ENCODE measurements at places on chromosomes 13 and 19.

DNA sequence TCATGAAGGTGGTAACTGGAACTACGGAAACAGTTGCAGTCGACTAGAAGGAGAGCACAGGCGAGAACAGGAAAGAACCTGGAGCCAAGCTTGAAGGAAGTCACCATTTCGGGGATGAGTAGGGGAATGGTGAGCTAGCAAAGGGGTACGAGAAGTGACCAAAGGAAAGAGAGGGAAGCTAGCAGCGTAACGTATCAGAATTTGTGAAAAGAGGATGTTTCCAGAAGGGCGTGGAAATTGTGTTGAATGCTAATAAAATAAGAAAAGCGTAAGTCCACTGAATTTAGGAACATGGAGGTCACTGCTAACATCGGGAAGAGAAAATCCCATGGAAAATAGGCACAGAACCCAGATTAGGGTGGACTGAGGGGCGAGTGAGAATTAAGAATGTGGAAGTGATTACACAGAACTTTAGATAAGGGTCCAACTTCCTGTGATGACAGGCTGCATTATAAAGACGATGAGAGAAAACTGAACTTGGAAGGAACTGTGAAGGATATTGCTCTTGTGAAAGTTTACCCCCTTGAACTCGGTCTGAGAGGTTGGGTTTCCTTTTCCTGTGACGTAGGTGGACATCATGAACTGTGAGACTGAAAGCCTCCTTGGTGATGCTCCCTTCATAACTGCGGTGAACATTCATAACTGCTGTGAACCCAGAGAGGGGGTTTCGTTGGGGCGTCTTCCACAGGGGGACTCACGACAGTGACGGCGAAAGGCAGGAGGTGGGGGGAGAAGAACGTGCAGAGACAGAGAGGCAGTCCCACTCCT lies 2.0 kb upstream of the FFAR2 start:
- no peak for DNase-seq

- no peak for DNase-seq
Measured at GRCh38 chr19:15015946-15016542, 33.2 kb upstream of the CASP14 start.

DNA sequence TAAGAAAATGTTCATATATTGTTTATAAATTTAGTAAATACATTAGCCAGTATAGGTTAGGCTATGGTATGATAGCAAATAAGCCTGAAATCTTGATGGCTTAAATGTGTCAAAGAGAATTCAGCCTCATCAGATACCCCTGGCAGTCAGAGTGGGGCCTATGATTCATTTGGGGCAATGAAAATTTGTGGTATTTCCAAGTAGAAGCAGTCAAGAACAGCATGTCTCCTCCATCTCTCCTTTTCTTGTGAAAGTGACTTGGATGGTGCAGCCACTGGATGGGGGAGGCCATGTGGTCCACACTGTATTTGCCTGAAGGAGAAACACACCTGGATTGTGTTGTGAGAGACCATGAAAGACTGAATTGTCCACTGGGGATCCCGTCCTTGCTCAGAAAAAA lies 82.7 kb downstream of the DLEU7 start:
- no peak for DNase-seq

- DNase-seq, result no peak
Measured at GRCh38 chr19:45364696-45365095, 5.7 kb downstream of the ERCC2 start.

- DNase-seq, result no peak
Measured at GRCh38 chr19:54100561-54100960, at the start of gene OSCAR. TSS of gene OSCAR (minus strand) at chr19:54100803. CDS start at chr19:54100792, 11 bp downstream.

- DNase-seq, result no peak
Measured at GRCh38 chr13:99041337-99041736, 63.5 kb upstream of the DOCK9 start.

DNA sequence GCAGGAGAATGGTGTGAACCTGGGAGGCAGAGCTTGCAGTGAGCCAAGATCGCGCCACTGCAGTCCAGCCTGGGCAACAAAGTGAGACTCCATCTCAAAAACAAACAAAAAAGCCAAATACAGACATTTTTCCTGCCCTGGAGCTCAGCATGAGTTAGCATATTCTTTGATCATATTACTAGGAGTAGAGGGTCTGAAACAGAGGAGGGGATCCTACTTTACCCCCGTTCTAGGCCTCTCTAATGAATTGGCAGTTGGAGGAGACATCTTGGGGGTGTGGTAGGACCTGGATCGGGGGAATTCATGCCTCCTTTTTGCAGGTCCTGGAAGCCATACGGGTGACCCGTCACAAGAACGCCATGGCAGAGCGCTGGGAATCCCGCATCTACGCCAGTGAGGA lies 12.3 kb downstream of the MISP start:
- no peak for DNase-seq

DNA sequence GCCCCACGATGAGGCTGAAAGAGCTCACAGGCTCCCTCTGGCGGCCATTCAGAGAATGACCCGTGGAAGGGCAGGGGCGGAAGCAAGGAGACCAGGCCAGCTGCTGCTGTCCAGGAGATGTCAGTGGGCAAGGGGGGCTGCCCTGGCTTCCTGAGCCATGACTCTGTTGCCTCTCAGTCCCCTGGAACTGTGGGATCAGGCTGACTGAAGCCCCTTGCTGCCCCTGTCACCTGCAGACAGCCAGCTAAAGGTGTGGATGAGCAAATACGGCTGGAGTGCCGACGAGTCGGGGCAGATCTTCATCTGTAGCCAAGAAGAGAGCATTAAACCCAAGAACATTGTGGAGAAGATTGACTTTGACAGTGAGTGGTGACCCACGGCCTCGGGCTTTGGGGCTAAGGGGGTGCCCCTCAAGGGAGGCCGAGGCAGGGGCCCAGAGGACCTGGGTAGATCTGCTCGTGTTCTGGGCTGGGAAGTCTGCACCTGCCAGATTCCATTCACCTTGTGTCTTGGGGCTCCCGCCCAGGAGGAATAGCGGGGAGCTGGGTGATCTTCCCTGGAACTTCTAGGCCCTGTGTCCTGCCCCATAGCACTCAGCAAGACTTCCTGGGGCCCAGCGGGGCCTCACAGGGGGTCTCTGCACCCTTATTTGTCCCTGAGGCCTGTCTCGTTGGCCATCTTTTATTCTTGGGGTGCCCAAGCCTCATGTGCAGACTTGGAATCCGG lies 12.5 kb upstream of the ACTN4 start:
- DNase-seq, result peak; percentile 80

- no peak for DNase-seq
Measured at GRCh38 chr13:72156760-72157159, 289.8 kb upstream of the DACH1 start.

- no peak for DNase-seq
Measured at GRCh38 chr13:65343898-65344663, 1886.1 kb downstream of the PCDH9 start.

DNA sequence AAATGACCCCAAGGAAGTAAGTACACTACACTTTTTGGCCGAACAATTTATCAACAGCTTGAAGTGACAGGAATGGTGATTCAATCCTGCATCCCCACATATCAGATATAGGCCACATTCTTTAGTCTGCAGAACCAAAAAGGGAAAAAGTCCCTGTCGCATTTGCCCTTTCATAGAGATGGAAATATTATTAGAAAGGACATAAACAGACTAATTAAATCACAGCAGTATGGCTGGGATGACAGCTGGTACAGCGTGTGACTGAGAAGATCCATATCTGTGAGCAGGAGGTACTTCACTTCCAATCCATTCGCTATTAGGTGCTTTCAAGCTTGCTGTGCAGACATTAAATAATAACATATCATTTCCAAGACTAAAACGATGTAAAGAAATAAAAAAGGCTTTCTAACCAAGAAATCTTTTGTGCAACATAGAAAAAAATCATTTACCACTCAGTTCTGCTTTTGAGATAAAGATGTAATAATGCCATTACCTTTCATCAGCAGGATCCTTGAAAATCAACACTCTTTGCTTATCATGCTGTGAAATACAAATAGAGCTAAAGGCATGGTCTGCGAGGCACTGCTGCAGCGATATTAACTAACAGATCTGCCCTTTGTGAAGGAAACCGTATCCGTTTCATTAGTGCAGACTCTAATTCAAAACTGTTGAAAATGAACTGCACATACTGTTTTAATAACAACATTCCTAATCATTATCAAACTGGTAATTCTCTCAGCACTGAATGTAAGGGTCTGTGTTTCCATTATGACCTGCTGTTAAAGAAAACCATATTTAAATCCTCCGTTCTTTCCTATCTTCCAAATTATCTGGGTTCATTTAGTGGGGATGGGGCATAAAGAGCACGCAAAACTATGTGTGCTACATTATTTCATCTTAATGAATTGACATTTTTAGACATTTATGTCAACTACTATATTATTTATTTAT lies 245.6 kb downstream of the DACH1 start:
- DNase-seq, result no peak

- peak; percentile 27 for DNase-seq
Measured at GRCh38 chr19:41783612-41784011, 12.8 kb upstream of the CEACAM3 start.

- peak; percentile 75 for DNase-seq
Measured at GRCh38 chr19:16104722-16105121, 7.0 kb upstream of the RAB8A start.

DNA sequence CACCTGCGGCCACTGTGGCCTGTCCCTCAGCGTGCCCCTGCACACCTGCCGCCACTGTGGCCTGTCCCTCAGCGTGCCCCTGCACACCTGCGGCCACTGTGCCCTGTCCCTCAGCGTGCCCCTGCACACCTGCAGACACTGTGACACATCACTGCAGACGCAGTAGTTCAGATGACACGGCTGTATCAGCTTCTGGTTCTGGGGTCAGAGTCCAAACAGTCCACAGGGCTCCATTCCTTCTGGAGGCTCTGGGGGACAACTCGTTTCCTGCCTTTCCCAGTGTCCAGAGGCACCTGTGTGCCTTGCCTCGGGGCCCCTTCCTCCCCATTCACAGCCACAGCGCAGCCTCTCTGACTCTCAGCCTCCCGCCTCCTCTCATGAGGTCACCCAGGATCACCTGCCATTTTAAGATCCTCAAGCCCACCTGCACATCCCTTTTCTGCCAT lies 5.5 kb downstream of the SF3A2 start:
- DNase-seq, result no peak

DNA sequence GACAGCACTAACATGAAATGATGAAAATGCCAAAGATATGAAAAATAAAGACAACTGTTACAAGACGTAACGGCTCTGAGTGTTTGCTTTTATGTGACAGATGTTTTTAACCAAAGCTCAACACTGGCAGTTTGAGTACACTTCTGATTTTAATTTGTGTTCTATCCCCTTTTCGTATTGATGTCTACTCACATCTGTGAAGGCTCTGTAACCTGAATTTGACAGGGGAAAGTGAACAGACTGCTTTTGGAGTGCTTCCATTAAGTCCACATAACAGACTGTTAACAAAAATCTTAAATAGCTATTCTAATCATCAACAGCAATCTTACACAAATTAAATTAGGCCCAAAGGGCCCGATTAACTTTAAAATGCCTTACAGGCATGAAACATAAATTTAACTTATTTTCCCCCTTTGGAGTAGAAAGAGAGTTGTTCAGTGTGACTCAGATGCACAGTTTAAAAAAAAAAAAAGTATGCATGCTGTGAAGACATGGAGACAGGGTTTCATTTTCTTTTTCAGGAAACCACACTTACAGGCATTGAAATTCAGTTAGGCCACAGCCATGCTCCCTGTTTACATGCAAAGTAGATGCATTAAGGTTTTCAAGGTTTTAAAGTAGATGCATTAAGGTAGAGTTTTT lies 16.3 kb upstream of the RNASEH2B start:
- peak; percentile 64 for DNase-seq

Data from B cell (primary cell).